H9 (cell line): ENCODE measurements at places on chromosomes 7 and 10. TPM values are rescaled to one million over a fixed set of nuclear protein-coding genes. Genes with fewer than 3 reads are reported as not detected.

VENTX gene
- 10.9 and 11.1 TPM in 2 replicates for total RNA-seq

AASS gene
- total RNA-seq = 383 and 398 TPM in 2 replicates

CNTNAP2 gene
- 64.5 and 64.8 TPM in 2 replicates for total RNA-seq

ELFN1 gene
- total RNA-seq = 3.7 and 4.0 TPM in 2 replicates

SKIDA1 gene
- 5.4 and 5.9 TPM in 2 replicates for total RNA-seq

GTF2IRD1 gene
- 34.3 and 39.9 TPM in 2 replicates for total RNA-seq

TTYH3 gene
- total RNA-seq = 122 TPM in 2 replicates

SPAM1 gene
- total RNA-seq = not detected in 2 replicates

- H3K4me3 ChIP-seq = no peak overlapping the region
- H3K27ac ChIP-seq = no peak overlapping the region
- H3K4me1 ChIP-seq = no peaks in the 10 kb centered on the region; the same call in 1 of the 2 replicates
- DNase-seq = peak; percentile 51
These were observed 86.0 kb downstream of the FANK1 start for GRCh38 chr10:125982260-125982948.

DNA sequence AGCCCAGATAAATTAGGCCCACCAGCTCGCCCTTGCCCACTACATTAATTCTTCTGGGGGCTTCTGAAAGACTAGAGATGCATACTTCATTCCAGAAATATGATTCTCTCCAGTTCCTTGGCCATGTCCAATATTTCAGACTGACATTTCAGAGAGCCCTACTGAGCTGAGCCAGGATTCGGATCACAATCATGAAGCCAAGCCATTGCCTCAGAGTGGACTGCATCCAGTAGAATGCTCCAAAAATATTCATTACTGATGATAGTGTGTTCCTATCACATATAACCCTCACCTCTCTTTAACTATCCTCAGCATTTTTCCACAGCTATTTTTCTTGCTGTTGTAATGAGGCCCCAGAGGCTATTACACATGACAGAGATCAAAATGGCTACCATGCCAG lies 38.7 kb downstream of the ARMH3 start:
- H3K27me3 ChIP-seq = no peaks in the 10 kb centered on the region
- no peak overlapping the region for H3K4me3 ChIP-seq
- peaks cover 14% of the 10 kb centered on the region for H3K36me3 ChIP-seq
- no peaks in the 10 kb centered on the region for H3K4me1 ChIP-seq
- DNase-seq = no peak

DNA sequence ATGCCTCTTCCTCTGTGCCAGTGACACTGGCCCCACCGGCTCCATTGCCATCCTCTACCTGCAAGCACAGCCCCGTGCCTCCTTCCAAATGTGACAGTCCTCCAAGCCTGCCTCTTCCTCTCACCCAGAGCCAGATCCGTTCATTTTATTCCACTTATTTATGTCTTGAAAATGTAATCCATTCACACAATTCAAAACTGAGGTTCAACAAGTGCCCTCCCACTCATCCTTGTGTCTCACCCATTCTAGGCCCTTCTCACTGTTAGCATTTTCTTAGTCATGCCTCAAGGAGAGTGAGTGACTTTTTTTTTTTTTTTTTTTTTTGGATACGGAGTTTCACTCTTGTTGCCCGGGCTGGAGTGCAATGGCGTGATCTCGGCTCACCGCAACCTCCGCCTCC lies 41.7 kb downstream of the FKBP6 start:
- no peaks in the 10 kb centered on the region for H3K36me3 ChIP-seq
- H3K27me3 ChIP-seq = no peaks in the 10 kb centered on the region
- no peak overlapping the region for H3K4me3 ChIP-seq

DNA sequence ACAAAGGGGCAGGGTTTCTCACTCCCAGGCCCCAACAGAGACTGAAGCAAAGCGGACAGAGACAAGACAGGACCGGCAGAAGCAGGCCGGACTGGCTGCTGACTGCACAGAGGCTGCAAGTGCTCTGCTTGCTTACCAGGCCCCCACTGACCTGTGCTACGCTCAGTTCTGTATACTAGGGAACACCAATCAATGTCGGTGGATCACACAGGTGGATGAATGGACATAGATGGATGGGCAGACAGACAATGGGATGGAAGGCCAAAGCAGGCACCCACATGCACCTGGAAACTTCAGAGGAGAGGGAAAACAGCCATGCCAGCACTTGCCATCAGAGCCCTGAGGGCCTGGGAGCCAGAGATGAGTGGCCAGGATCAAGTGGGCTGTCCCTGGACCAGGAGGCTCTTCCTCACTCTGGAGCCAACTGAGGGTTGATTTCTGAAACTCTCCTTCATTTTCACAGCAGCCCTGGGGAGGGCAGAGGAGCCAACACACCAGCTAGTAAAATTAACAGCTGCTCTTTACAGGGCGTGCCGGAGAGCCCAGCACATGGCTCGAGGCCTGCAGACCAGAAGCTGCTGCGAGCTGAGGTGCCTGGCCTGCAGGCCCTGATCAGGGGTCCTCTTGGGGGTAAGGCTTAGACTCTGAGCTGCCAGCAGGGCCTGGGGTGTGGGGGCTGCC lies 243.6 kb downstream of the KCNMA1 start:
- H3K27ac ChIP-seq = no peak overlapping the region
- H3K4me1 ChIP-seq = peaks cover 5% of the 10 kb centered on the region; the same call in 1 of the 2 replicates
- H3K27me3 ChIP-seq = no peaks in the 10 kb centered on the region
- H3K4me3 ChIP-seq = no peak overlapping the region
- DNase-seq = no peak

- no peaks in the 10 kb centered on the region for H3K36me3 ChIP-seq
- H3K27me3 ChIP-seq = no peaks in the 10 kb centered on the region
- no peak overlapping the region for H3K4me3 ChIP-seq
- H3K4me1 ChIP-seq = no peaks in the 10 kb centered on the region
These were observed 20.9 kb upstream of the PARD3 start for GRCh38 chr10:34835908-34836508.

- no peak overlapping the region for H3K4me3 ChIP-seq
- DNase-seq = no peak
- H3K27me3 ChIP-seq = no peaks in the 10 kb centered on the region
- H3K4me1 ChIP-seq = no peaks in the 10 kb centered on the region
- no peaks in the 10 kb centered on the region for H3K36me3 ChIP-seq
These were observed 47.6 kb downstream of the TSPAN15 start for GRCh38 chr10:69498711-69499471.

DNA sequence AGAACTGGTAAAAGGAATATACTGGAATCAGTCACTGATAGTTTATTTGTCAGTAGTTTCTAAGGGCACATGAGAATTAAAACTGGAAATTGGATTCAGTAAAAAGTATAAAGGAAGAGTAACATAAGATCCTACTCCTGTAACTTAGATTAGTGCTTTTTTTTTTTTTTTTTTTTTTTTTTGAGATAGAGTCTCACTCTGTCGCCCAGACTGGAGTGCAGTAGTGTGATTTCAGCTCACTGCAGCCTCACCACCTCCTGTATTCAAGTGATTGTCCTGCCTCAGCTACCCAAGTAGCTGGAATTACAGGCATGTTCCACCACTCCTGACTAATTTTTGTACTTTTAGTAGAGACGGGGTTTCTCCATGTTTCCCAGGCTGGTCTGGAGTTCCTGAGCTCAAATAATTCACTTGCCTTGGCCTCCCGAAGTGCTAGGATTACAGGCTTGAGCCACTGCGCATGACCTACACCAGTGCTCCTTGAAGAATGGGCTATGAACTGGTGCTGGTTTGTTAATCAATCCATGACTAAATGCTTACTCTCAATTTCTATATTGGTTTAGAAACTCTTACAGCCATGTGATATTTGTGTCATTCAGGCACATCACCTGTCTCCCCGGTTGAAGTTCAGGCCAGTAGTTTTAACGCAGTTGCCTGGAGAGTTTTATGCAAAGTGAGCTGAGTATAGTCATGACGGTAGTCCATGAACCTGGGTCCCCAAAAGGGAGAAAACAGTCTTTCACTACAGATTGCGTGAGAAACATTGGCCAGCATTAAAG lies 65.0 kb downstream of the ZEB1 start:
- no peak overlapping the region for H3K4me3 ChIP-seq
- H3K4me1 ChIP-seq = peaks cover 3% of the 10 kb centered on the region; the same call in 1 of the 2 replicates
- no peak for DNase-seq

GRCh38 chr10:91907914-91908336 lies 1.4 kb downstream of the FGFBP3 start:
- DNase-seq = no peak
- peaks cover 35% of the 10 kb centered on the region for H3K36me3 ChIP-seq
- H3K27ac ChIP-seq = no peak overlapping the region
- H3K4me3 ChIP-seq = peak overlapping the region; percentile 88

DNA sequence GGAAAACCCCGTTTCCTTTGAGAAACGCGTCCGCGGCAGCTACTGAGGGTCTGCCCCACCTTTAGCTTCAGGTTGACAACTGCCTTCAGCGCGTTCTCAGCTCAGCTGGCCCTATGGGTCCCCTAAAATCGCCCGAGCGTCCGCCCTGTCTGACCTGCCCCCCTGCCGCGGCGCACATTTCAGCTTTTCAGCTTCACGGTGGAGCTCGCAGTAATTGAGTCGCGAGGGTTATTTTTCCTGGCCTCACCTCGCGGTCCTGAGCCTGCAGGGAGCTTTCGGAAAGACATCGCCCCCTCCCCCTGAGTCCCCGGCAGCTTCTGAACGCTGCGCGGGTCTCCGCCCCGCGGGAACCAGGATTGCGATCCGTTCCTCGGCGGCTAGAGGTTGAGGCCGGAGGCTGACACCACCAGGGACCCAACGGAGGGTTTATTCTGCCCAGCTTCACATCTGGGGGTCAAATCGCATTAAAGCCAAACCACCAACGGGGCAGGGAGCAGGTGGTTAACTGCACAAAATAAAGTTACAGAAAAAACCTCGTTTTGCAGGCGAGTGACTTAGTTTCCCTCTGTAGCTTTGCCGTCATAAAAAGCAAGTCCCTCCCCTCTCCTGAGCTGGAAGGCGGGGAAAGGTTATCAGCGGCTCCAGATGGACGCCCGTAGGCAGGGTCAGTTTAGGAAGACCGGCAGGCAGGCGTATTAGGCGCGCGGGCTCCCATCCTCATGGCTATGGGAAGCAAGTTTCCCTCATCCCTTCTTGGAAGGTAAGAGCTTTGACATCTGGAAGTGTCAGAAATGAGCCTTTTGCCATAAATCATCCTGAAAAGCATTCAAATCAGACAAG lies 11.0 kb downstream of the TWIST1 start:
- H3K27ac ChIP-seq = no peak overlapping the region
- H3K36me3 ChIP-seq = no peaks in the 10 kb centered on the region
- H3K4me3 ChIP-seq = peak overlapping the region; percentile 86
- H3K27me3 ChIP-seq = peaks cover 62% of the 10 kb centered on the region
- H3K4me1 ChIP-seq = peaks cover 6% of the 10 kb centered on the region

GRCh38 chr7:125605241-125605640 lies 675.6 kb upstream of the POT1 start:
- H3K27me3 ChIP-seq = no peaks in the 10 kb centered on the region
- DNase-seq = no peak
- H3K4me1 ChIP-seq = no peaks in the 10 kb centered on the region
- H3K27ac ChIP-seq = no peak overlapping the region
- no peak overlapping the region for H3K4me3 ChIP-seq

GRCh38 chr7:38300175-38300574 lies 26.7 kb upstream of the TARP start:
- no peaks in the 10 kb centered on the region for H3K27me3 ChIP-seq
- DNase-seq = no peak
- no peaks in the 10 kb centered on the region for H3K4me1 ChIP-seq
- H3K36me3 ChIP-seq = no peaks in the 10 kb centered on the region

DNA sequence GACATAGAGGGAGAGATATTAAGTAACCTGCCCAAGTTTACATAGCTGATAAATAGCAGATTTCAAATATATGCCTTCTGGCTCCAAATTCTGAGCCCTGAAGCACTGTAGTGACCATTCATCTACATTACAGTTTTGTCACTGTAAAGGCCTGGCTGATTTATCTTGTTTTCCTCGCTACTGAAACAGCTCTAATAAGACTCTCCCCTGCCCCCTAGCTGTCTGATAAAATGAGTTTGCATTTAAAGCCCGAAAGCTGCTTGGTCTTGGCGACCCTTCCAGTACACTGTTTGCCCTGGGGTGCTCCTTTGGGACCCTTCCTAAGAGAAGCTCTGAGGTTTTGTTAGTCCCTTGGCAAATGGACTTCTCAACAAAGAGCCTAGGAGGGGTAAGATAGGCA lies 59.7 kb upstream of the RAB11FIP2 start:
- no peaks in the 10 kb centered on the region for H3K27me3 ChIP-seq
- peaks cover 7% of the 10 kb centered on the region; the same call in 2 of the 3 replicates for H3K36me3 ChIP-seq
- DNase-seq = no peak
- H3K4me3 ChIP-seq = no peak overlapping the region
- H3K27ac ChIP-seq = no peak overlapping the region

DNA sequence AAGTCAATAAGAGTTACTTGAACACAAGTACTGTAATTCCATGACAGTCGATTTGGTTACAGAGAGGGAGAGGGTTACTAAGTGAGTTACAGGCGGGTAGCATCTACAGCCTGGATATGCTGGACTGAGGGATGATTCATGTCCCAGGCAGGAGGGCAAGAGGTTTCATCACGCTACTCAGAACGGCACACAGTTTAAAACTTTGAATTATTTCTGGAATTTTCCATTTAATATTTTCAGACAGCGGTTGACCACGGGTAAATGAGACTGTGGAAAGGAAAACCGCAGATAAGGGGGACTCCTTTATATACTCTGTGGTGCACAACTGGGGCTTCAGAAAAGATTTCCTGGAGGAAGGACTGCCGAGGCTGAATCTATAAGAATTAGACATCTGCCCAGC lies 25.7 kb upstream of the LRRC4 start:
- H3K4me3 ChIP-seq = no peak overlapping the region
- H3K27ac ChIP-seq = no peak overlapping the region
- no peaks in the 10 kb centered on the region for H3K4me1 ChIP-seq
- no peaks in the 10 kb centered on the region for H3K27me3 ChIP-seq
- H3K36me3 ChIP-seq = no peaks in the 10 kb centered on the region

GRCh38 chr10:124447751-124448466 lies 1.9 kb downstream of the NKX1-2 start:
- peak; percentile 54 for DNase-seq
- peaks cover 9% of the 10 kb centered on the region for H3K36me3 ChIP-seq
- H3K27ac ChIP-seq = no peak overlapping the region
- peaks cover 6% of the 10 kb centered on the region; the same call in 1 of the 2 replicates for H3K4me1 ChIP-seq
- H3K27me3 ChIP-seq = peaks cover 15% of the 10 kb centered on the region; the same call in 1 of the 2 replicates

- peaks cover 2% of the 10 kb centered on the region; the same call in 1 of the 3 replicates for H3K36me3 ChIP-seq
- H3K27me3 ChIP-seq = no peaks in the 10 kb centered on the region
- no peak for DNase-seq
- no peak overlapping the region for H3K4me3 ChIP-seq
These were observed 173.1 kb upstream of the MALRD1 start for GRCh38 chr10:18875477-18875876.

GRCh38 chr7:79921976-79922375 lies 212.7 kb upstream of the GNAI1 start:
- no peak overlapping the region for H3K4me3 ChIP-seq
- H3K27ac ChIP-seq = no peak overlapping the region
- H3K27me3 ChIP-seq = no peaks in the 10 kb centered on the region
- H3K36me3 ChIP-seq = peaks cover 4% of the 10 kb centered on the region; the same call in 1 of the 2 replicates

- no peak for DNase-seq
- H3K4me1 ChIP-seq = no peaks in the 10 kb centered on the region
- no peaks in the 10 kb centered on the region for H3K36me3 ChIP-seq
- no peak overlapping the region for H3K4me3 ChIP-seq
- peaks cover 29% of the 10 kb centered on the region; the same call in 1 of the 2 replicates for H3K27me3 ChIP-seq
These were observed 5.5 kb upstream of the ARID5B start for GRCh38 chr10:61895898-61896600.
